ENCODE measurements at places on chromosomes 4 and X. TPM values are rescaled to one million over a fixed set of nuclear protein-coding genes. Genes with fewer than 3 reads are reported as not detected.
A peak's percentile ranks its signal among the peaks of the same experiment; 100 is the strongest.

DNA sequence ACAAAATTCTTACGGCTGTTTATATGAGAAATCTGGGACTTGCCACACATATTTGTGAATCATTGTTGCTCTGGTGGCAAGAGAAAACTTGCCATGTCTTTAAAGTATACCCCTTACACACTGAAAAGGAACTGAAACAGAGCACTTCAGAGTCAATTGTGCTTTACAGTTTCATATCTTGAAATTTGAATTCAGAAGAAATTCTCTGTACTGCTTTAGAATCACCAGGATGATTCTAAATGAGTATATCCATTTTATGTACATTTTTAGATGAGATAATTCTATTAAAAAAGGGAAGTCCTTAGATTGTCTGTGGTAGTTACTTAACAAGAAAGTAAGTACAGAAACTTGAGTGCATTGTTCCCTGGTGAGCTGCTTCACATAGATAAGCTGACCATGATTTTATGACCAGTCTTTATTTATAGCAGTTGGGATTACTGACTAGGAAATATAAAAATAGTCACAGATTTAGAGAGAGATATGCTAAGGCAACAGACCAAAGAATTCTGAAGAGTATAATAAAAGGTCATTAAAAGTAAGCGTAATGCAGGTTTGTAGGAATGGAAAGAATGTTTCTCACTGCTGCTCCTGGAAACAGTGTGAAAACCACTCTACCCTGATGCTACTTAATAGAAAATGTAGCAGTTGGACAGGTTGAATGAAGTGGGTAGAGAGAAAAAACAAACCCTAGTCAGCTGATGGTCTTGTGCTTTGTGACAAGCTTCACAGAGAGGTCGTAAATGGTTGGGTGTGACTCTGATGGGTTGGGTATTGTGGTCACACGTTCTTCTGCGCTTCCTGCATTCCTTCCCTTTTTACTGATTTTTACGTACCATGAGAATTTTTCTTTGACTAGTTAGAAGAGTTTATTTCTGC lies 41.0 kb downstream of the FNIP2 start:
- H3K4me3 ChIP-seq, result peak overlapping the region; percentile 21
- H3K27ac ChIP-seq, result peak overlapping the region; percentile 94
- H3K27me3 ChIP-seq, result no peaks in the 10 kb centered on the region

DNA sequence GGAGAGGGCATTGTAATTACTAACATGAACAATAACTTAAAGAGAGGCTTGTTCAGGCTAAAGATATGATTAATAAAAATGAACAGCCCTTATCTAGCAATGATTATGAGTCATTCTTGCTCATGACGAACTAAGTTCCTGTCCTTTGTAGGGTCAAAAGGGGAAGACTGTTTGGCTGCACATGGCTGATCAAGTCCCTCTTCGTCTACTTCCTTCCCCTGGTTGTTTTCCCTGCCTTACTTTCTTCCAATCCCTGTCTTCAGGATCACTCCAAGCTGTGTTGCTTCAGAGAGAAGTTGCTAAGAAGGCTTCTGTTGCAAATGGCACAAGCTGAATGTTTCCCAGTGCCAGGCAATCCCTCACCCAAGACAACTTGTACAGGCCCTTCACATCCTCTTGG lies 115.0 kb upstream of the HS3ST1 start:
- H3K4me1 ChIP-seq, result peaks cover 4% of the 10 kb centered on the region
- no peak overlapping the region for H3K4me3 ChIP-seq
- DNase-seq, result peak; percentile 72
- no peaks in the 10 kb centered on the region for H3K27me3 ChIP-seq
- H3K27ac ChIP-seq, result peak overlapping the region; percentile 24

- H3K36me3 ChIP-seq, result no peaks in the 10 kb centered on the region
- H3K27me3 ChIP-seq, result no peaks in the 10 kb centered on the region
- peaks cover 25% of the 10 kb centered on the region for H3K4me1 ChIP-seq
- no peak overlapping the region for H3K4me3 ChIP-seq
- DNase-seq, result no peak
Observed at GRCh38 chr4:87042221-87042620, 107.4 kb downstream of the AFF1 start.

The ABHD18 gene
- total RNA-seq, result 9.5 TPM

The IDUA gene
- 27.0 TPM for total RNA-seq

- no peaks in the 10 kb centered on the region for H3K27me3 ChIP-seq
- no peak overlapping the region for H3K27ac ChIP-seq
- no peak for DNase-seq
- H3K36me3 ChIP-seq, result no peaks in the 10 kb centered on the region
- no peaks in the 10 kb centered on the region for H3K4me1 ChIP-seq
Observed at GRCh38 chr4:180792541-180792940, 1450.7 kb upstream of the TENM3 start.

- no peak overlapping the region for H3K27ac ChIP-seq
- DNase-seq, result no peak
- H3K4me1 ChIP-seq, result peaks cover 3% of the 10 kb centered on the region
- H3K27me3 ChIP-seq, result no peaks in the 10 kb centered on the region
Observed at GRCh38 chr4:82989575-82990429, 20.8 kb downstream of the LIN54 start.

DNA sequence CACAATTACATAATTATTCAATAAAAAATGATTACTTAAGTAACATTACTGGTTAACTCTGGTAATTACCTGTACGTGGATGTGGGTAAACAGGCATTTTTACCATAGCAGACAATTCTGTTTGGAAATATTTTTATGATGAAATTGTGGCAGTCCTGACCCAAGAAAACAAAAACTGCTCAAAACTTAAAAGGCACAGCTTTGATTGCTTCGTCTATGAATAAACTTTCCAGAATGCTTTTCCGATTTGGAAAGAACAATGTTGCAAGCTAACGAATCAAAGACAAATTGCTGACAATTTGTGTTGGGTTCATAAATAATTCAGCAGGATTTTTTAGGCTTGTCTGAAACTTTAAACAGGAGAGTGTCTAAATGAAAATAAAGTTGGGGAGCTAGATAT lies 150.6 kb upstream of the GYPA start:
- H3K27ac ChIP-seq, result no peak overlapping the region
- no peaks in the 10 kb centered on the region for H3K27me3 ChIP-seq
- H3K4me3 ChIP-seq, result no peak overlapping the region
- H3K4me1 ChIP-seq, result no peaks in the 10 kb centered on the region
- DNase-seq, result no peak

The NAP1L2 gene
- total RNA-seq, result 7.2 TPM

GRCh38 chrX:153967536-153968224 lies 3.9 kb downstream of the HCFC1 start:
- DNase-seq, result no peak
- H3K4me1 ChIP-seq, result peaks cover 33% of the 10 kb centered on the region
- no peaks in the 10 kb centered on the region for H3K36me3 ChIP-seq
- H3K27me3 ChIP-seq, result no peaks in the 10 kb centered on the region
- no peak overlapping the region for H3K27ac ChIP-seq

GRCh38 chrX:136797787-136798186 lies 17.1 kb upstream of the ARHGEF6 start:
- no peak overlapping the region for H3K27ac ChIP-seq
- no peaks in the 10 kb centered on the region for H3K36me3 ChIP-seq
- H3K4me1 ChIP-seq, result no peaks in the 10 kb centered on the region
- no peaks in the 10 kb centered on the region for H3K27me3 ChIP-seq
- no peak for DNase-seq

DNA sequence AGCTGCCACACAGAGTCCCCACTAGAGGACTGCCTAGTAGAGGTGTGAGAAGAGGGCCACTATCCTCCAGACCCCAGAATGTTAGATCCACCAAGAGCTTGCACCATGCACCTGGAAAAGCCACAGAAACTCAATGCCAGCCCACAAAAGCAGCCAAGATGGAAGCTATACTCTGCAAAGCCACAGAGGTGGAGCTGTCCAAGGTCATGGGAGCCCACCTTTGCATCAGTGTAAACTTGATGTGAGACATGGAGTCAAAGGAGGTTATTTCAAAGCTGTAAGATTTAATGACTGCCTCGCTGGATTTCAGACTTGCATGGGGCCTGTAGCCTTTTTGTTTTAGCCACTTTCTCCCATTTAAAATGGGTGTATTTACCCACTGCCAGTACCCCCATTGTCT lies 1030.1 kb upstream of the GRIA3 start:
- no peak overlapping the region for H3K27ac ChIP-seq
- no peaks in the 10 kb centered on the region for H3K4me1 ChIP-seq
- H3K27me3 ChIP-seq, result no peaks in the 10 kb centered on the region
- H3K36me3 ChIP-seq, result no peaks in the 10 kb centered on the region

GRCh38 chr4:112736718-112737135 lies 99.8 kb downstream of the LARP7 start:
- no peak overlapping the region for H3K4me3 ChIP-seq
- DNase-seq, result no peak
- H3K27me3 ChIP-seq, result no peaks in the 10 kb centered on the region

All from astrocyte (in vitro differentiated cells and primary cell).